ENCODE measurements at places on chromosomes 4 and X. TPM values are rescaled to one million over a fixed set of nuclear protein-coding genes. Genes with fewer than 3 reads are reported as not detected.

GRCh38 chr4:73172161-73172560, 86.4 kb downstream of the ANKRD17 start:
- no peak for DNase-seq

DNA sequence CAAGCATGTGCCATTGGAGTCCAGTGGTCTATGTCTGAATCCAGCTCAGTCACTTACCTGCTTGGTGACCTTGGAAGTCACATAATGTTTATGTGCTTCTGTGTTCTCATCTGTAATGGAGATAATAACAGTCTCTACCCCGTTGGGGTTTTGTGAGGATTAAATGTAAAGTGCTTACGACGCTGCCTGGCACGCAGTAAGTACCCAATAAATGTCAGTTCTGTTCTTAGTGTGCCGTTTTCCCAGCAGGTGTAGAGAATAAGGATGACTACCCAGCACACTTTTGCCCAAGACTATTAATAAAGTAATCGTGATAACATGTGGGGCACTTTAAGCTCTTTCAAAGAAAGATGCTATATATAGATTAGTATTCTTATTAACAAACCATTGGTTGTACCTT, 56.7 kb downstream of the MTM1 start:
- DNase-seq = no peak

The PCDH19 gene
- 0.03 TPM for total RNA-seq

- no peak for DNase-seq
Observed at GRCh38 chr4:48475770-48476169, 7.4 kb upstream of the SLC10A4 start.

GRCh38 chr4:123671636-123672404, 275.2 kb downstream of the SPRY1 start:
- DNase-seq = no peak

- DNase-seq = no peak
Observed at GRCh38 chr4:141815646-141816045, 179.3 kb downstream of the IL15 start.

The TMEM129 gene
- total RNA-seq = 18.4 TPM

DNA sequence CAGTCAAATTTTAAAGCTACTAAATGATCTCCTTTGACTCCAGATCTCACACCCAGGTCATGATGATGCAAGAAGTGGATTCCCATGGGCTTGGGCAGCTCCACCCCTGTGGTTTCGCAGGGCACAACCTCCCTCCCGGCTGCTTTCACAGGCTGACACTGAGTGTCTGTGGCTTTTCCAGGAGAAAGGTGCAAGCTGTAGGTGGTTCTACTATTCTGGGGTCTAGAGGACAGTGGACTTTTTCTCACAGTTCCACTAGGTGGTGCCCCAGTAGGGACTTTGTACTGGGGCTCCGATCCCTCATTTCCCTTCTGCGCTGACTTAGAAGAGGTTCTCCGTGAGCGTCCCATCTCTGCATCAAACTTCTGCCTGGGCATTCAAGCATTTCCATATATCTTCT, 845.2 kb downstream of the PCDH18 start:
- no peak for DNase-seq

The ARHGAP24 gene
- total RNA-seq = 7.0 TPM
